ENCODE measurements at places on chromosomes 2 and 18.

DNA sequence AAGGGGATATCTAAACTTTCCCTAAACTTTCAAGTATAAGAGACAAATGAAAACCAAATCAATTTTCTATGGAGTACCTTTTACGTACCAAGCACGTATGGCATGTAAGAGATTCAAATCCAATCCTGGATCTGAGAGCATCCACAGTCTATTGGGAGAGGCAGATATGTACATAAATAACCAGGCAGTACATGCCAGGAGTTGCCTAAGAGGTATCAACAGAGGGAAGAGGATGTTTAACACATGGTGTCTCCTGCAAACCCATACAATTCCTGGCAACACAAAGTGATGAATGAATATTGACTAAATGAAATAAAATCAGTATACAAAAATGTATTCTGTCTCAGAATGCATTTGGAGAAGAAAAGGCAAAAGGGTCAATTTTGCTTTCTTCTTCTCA lies 116.6 kb downstream of the PIGN start:
- DNase-seq: no peak

DNA sequence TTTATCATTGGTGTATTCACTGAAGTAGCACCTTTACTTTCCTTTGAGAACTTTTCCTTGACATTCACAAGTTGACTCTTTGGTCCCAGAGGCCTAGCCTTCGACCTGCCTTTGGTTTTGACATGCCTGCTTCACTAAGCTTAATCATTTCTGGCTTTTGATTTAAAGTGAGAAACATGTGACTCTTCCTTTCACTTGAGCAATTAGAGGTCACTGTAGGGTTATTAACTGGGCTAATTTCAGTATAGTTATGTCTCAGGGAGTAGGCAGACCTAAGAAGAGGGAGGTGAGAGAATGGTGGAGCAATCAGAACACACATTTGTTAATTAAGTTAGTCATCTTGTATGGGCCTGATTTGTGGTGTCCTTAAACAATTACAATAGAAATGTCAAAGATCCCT lies 1040.7 kb upstream of the SLC39A10 start:
- peak; percentile 3 for DNase-seq

DNA sequence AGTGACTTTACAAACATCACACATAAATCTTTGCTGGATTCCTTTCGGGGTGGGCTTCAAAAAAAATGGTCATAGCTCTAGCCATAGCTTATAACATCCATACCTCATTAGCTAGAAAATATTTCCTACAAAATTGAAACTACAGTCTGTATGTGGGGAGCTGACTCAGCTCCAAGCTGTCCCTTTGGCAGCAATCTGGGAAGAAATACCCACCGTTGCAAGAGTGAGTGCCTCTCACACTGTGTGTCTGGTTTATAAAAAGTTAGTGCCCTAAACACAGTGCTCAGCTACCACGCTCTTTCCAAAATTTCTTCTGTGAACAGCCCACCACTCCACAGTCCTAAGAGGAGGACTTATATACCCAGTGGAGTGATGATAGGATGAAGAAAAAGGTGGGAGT lies 170.1 kb downstream of the RBM43 start:
- no peak for DNase-seq

DNA sequence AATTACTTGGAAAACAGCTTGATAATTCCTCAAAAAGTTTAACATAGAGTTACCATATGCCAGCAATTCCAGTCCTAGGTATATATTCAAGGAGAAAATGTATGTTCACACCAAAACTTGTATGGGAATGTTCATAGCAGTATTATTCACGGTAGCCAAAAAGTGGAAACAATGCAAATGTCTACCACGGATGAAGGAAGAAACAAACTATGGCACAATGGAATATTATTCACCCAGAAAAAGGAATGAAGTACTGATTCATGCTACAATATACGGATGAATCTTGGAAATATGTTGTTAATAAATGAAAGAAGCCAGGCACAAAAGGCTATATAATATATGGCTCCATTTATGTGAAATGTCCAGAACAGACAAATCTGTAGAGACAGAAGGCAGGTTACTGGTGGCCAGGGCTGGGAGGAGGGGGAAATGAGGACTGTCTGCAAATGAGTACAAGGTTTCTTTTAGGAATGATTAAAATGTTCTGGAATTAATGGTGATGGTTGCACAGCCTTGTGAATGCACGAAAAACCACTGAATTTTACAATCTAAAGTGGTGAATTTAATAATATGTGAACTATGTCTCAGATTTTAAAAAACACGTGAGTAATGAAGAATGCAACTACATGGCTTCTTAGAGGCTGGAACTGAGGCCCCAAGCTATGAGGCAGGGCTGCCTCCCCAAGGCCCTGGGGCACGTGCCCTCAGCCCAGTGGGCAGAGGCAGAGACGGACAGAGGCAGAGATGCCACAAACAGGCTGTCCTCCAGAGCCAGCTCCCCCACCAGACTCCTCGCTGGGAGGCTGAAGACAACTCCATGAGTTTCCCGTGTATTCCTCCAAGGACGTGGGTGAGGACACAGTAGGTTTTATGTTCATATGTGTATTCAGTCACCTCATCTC lies 5.0 kb downstream of the LIMS2 start:
- DNase-seq: no peak

- DNase-seq: no peak
These were observed 79.9 kb downstream of the PARD3B start for GRCh38 chr2:204625135-204625534.

Data from GM10248 (cell line).